ENCODE measurements at places on chromosomes 12 and 14.

DNA sequence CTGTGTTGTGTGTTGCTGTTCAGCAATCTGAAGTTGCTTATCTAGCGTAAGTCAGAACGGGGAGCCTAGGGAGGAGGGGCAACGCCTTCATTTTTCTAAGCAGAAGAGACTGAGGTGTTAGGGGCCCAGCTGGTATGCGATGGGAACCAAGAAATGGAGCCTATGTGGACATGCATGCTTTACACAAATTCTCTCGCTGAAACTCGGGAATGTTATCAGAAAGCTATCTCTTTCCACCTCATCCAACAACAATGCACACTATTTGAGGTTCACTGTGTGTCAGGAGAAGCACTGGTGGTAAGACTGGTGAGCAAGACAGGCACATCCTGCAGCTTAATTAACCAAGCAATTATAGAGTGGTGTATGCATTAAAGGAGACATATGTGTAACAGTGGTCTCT lies 89.7 kb downstream of the NRXN3 start:
- DNase-seq, result no peak

DNA sequence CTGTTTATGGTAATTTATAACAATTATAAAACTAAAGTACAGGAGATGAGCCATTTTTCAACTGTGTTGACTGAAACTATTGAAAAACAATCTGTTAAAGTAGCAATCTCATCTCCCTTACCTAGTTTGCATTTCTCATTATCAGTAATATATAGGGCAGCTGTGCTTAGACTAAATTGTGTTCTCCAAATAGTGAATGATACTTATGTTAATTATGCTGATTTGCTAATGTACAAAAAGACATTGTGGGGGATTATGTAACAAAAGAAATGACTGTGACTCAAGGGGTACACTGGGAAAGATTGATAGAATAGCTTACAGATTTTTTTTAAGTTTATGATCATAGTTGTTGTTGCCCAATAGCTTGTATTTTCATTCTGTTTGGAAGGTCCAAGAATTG lies 207.7 kb downstream of the FUT8 start:
- DNase-seq, result no peak

DNA sequence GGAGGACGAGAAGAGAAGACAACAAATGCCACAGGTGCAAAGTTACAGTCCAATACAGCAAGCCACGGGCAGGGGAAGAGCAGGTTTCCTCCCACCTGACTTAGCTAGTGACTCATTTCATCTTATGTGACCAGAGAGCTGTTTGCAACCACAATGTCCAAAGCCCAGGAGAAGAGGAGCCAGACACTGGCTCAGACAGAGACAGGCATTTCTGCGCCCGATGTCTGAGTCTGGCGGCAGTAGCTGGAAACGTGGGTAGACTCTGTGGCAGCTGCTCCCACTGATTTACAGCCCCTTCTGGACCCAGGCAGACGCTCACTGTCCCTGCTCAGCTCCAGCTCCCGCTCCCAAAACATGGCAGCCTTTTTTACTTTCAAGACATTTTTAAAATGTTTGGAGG lies 60.0 kb downstream of the CHGA start:
- DNase-seq, result no peak

GRCh38 chr12:119175081-119175480 lies 3.6 kb upstream of the HSPB8 start:
- no peak for DNase-seq

GRCh38 chr12:131049002-131049401 lies 95.3 kb downstream of the ADGRD1 start:
- no peak for DNase-seq

GRCh38 chr12:70854881-70855568 lies 65.5 kb downstream of the PTPRR start:
- no peak for DNase-seq

DNA sequence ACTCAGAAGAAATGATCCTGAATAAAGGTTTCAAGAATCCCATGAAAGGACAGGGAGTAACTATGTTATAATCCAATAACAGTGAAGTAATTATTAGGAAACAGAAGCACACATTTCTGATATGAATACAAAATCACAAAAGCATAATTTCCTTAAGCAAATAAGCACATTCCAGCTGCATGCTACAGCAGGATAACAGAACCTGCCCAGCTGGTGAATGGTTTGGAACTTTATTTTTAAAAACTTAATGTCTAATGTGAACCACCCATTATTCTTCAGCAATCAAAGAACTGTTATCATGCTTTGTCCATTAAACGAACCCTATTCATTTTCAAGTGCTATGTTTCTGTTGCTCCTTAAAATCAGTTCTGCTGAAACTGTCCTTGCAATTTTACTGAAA lies 13.4 kb downstream of the SPTLC2 start:
- no peak for DNase-seq

DNA sequence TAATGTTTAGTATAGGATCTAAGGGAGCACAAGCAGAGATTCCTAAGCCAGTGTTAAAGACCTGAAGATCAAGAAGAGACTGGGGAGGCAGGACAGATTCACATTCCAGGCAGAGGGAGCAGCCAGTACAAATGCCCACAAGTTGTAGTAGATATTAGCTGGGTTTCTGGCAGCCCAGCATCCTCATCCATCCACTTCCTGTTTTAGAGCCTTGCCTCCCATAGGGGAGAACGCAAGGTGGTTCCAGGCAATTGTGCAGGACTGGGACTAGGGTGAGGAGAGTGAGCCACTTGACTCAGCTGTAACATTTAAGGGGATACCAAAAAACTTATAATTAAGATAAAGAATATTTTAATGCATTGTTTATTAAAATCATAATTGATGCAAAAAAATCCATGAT lies 71.3 kb upstream of the PSMA6 start:
- no peak for DNase-seq

- no peak for DNase-seq
These were observed 60.5 kb downstream of the CRADD start for GRCh38 chr12:93737457-93738198.

DNA sequence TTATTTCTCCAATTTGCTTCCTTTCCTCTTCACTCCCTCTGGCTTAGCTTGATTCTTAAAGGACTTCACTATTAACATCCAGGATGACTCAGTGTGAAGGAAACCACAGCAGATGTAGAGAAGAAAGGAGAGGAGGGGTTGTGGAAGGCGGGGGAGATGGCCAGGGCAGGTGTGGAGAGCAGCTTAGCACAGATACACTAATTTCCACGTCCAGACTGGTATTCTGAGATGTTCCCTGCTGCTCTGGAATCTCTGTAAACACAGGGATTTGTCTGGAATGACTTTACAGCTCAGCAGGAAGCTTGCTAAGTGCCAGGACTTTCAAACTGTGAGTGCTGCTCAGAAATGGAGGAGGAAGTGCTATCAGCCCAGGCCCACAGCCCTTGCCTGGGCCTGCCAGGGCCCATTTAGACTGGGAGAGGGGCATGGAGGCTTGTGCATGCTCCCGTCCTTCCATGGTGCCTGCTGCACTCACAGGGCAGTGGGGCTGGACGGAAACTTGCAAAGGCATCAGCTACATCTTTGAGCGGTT lies 202.5 kb upstream of the DDHD1 start:
- no peak for DNase-seq

DNA sequence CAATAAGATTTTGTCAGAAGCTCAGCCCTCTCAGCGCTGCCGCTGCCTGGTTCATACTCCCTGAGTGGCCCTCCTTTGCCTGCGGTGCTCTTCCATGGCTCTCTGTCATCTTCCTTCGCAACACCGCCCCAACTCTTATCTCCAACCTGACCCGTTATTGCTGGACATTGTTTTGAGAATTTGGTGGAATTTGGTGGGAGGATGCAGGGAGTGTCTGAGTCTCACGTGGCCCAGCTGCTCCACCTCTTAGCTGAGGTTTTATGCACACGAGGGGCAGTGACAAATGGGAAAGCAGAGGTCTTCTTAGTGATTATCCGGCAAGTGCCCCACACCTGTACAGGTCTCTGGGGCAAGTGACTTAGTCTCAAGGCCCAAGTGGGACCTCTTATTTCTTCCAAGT lies 97.5 kb upstream of the RPH3A start:
- no peak for DNase-seq

DNA sequence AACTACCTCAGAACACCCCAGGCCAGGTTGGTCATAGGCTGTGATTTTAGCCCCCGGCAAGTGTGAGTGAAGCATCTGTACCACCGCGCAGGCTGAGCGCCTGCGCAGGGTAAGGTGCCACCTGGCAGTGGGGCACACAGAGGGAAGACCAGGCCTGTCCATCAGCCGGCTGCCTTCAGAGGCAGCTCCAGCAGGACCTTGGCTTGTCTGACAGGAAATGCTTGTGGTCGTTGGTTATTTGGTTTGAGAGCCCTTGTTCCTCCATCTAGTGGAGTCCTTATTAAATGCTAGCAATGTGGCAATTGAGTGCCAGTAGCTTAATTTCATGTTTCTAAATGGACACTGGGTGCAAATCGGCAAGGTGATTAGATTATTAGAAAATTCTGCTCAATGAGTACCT lies 27.5 kb downstream of the SLC25A29 start:
- no peak for DNase-seq

DNA sequence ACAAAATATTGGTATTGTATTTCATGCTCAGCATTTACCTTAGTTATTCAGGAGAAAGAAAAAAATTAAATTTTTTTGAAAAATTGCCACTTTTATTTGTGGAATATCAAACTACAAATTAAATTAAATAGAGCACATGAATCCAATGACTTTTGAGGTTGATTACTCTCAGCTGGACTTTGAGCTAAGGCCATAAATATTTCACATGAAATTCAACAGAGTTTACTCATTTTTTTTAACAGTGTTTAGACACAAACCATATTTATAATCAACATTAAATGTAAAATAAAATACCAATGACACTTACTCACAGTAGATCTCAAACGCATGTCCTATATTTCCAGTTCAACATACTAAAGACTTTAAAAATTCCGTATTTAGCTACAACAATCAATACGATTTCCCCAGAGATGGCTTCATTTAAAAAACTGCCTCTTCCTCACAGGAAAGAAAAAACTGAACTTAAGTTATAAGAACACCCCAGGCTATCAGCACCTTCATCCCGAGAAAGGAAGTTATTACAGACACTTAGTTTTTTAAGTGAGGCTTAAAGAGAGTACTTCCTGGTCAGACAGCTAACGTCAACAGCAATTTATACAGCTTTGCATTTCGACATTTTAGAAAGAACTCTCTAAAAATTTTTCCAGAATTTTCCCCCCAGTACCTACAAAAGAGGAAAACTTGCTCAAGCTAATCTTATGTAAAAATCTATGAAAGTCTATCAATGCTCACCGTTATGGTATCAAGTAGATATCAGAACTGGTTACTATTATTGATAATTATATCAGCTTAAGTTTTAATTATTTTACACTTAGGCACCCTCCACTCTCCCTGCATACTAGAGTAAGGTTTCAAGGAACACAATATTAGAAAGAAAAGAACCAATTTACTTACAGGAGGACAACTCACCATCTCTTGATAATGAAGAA lies 13.8 kb downstream of the TAOK3 start:
- no peak for DNase-seq

- DNase-seq, result no peak
These were observed 342.2 kb downstream of the ETNK1 start for GRCh38 chr12:22967171-22967570.

GRCh38 chr12:123548107-123548506 lies 14.6 kb upstream of the RILPL1 start:
- no peak for DNase-seq

DNA sequence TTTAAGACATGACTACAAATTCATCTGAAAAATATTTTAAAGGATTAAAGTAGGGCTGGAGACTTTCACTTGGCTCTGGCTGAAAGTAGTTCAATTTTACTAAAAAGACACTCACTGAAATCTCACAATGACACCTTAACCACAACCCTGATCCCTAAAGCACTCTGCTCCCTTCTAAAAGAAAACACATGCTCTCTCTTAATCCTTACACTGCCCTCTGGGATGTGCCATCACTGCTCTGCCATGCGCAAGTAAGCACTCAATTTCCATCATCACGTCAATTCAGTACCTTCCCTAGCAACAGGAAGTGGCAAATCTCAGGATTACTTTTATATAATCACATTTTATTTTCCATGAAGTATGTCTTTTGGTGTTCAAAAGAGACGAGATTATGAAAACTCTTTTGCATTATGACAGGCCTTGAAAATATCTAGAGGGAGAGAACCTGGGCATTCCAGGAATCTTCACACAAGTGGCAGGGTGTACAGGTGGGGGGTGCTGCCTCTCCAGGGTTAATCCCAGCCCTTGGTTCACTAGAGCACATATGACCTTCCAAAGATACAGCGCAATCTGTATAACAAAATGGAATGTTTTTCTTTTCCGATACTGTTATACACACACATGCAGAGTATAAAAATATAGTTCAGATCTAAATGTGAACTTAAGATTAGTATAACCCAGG lies 7.3 kb downstream of the ATG14 start:
- DNase-seq, result no peak
